GM23248 (cell line): ENCODE measurements at places on chromosomes 2 and 18. TPM values are rescaled to one million over a fixed set of nuclear protein-coding genes. Genes with fewer than 3 reads are reported as not detected.

COL4A4 gene
- 0.76 and 1.0 TPM in 2 replicates for total RNA-seq

KIF5C gene
- total RNA-seq = 0.11 and 0.13 TPM in 2 replicates

ATP5F1A gene
- 562 and 618 TPM in 2 replicates for total RNA-seq

PLCD4 gene
- total RNA-seq = 0.51 and 1.3 TPM in 2 replicates

AQP12A gene
- not detected in 2 replicates for total RNA-seq

- peak; percentile 88 for DNase-seq
Measured at GRCh38 chr2:41859615-41860514, 188.0 kb upstream of the PKDCC start.

DNA sequence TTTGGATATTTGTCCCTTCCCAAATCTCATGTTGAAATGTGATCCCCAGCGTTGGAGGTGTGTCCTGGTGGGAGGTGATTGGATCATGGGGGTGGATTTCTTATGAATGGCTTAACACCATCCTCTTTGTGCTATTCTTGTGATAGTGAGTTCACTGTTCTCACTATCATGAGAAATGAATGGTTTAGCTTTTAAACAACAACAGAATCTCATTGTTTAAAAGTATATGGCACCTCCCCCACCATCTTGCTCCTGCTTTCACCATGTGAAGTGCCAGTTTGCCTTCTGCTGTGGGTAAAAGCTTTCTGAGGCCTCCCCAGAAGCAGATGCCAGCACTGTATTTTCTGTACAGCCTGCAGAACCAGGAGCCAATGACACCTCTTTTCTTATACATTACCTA is 38.1 kb downstream of the KIAA1328 start:
- no peak for DNase-seq

DNA sequence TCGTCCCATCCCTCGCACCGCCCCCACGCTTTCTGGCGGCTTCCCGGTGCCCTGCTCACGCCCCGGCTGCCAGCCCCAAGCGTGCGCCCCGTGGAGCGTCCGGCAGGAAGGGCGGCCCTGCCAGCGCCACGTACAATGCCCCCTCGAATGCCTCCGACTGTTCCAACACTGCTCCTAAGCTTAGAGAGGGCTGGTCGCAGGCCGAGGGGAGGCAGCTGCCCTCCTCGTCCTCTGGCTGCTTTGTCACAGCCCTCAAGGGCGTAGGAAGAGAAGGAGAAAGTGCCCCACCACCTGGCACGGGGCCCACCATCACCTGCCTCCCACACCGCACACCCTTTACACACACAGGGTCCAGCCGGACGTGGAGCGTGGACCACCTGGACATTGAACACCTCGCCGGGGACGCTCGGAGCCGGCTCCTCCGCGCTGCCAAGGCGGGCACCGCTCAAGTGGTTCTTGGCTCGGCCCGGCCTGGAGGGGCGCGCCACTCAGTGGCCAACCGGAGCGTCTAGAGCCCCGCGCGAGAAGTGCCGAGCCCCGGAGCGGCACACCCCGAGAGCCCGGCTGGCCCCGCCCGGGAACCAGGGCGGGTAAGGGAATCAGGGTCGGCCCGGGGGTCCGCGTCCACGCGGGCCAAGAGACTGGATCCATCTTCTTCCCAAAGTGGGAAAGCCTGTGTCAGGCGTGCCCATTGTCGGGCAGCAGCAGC is 830 bp downstream of the DNER start:
- DNase-seq = peak; percentile 12

GRCh38 chr2:231110551-231110950 is 14.3 kb downstream of the HTR2B start:
- DNase-seq = peak; percentile 47

- no peak for DNase-seq
Measured at GRCh38 chr2:17652681-17653394, 100.8 kb downstream of the SMC6 start.

DNA sequence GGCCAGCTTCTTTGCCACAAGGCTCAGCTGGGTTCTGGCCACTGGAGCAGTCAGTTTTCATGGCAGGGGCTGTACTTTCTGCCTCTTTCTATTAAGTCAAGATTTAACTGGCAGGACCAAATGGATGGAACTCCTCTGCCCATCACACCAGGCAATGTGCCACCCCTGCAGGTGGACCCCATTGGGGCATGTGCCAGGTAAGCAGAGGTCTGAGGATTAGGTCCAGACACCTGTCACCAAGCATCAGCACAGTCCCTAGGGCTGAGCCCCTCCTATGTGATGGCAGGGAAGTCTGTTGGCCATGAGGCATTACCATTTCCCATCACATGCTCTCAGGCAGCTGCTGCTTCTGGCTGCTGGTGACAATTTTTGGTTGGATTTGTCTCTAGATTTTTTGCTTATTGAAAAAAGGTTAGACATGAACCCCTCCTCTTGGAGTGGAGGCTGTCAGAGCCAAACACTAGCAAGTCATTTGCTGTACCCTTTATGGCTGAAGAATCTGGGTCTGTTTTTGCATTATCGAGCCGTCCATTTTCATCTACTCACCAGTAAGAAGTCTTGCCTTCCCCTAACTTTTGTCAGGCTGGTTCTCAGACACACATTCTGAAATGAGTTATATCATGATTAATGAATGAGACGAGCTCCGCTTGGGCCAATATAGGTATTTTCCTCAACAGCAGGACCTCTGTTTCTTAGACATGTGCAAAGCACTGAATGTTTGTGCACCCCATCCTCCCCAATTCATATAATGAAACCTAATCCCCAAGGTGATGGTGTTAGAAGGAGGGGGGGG is 328.0 kb downstream of the TSN start:
- DNase-seq = no peak

GRCh38 chr2:200725596-200725995 is 86.1 kb upstream of the BZW1 start:
- no peak for DNase-seq

DNA sequence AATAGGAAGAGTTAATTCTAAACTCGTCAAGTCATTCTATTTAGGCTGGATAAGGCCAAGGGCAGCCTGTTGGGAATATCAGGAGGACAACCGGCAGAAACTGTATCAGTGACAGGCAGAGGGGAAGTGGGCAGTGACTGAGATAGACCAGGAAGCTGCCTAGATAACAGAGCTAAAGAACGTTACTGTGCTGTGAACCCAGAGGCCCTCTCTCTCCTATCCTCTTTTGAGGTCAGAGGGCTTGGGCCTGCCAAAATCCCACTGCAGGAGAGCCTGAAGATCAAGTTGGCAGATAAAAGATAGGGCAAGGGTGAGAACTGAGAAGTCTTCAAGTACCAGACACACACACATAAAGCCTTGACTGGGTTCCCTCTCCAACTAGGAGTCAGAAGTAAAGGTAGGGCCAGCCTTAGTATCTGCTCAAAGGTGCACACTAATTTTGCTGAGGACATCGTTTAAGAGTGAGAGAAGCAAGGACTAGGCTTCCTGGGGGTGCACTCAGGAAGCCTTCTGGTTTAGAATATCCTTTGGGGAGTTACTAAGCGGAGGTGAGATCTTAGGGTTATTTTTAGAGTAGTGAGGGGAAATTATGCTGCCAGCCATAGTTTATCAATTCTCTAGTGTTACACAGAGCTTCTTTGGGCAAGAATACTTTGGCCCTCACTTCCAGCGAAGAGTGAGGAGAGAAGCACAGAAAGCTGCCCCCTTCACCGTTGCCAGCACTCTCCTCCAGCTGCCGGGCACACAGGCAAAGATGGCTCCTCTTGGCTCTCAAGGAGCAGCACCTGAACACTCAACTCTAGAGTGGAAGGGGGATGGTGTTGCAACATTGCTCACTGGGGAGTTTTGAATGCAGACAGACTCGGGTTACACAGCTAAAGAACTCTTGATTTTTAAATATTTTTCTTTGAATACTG is 9.8 kb downstream of the CAVIN2 start:
- DNase-seq = no peak

- no peak for DNase-seq
Measured at GRCh38 chr2:118319271-118319684, 231.0 kb downstream of the INSIG2 start.

- DNase-seq = no peak
Measured at GRCh38 chr2:9018534-9018933, 15.1 kb upstream of the MBOAT2 start.

- DNase-seq = no peak
Measured at GRCh38 chr18:45290364-45290763, 324.9 kb upstream of the SLC14A2 start.

GRCh38 chr18:2087877-2088673 is 483.2 kb downstream of the METTL4 start:
- DNase-seq = no peak

DNA sequence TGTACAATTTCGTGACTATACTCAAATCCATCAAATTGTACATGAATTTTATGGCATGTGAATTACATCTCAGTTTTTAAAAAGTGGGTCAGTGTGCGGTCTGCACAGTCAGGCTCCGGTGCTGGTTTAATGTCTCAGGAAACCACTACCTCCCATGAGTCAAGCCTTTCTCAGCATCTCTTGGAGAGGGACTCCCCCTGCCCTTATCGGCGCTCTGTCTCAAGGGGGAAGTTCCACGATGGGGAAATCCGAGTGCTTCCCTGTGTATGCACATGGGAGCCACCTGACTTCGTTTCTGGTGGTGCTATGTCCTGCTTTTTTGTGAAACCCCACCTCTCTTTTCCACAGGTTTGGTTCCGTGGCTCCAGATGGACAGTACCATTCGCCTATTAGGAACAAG is 72.5 kb downstream of the ACOXL start:
- no peak for DNase-seq

DNA sequence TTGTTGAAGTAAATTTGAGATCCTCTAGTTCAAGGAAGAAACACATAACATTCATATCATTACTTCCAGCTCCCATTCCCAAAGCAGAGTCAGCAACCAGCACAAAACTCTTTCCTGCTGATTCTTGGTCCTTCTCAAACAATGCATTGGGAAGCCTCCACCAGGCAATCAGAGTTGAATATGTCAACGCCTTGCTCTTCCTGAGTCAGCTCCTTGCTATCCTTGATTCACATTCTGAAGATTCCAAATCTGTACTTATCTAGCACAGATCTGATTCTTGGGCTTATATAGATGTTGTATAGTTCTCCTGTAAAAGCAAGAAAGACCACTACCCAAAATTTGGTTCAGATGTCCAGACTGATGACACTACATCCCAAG is 29.6 kb downstream of the CFAP210 start:
- DNase-seq = peak; percentile 37

DNA sequence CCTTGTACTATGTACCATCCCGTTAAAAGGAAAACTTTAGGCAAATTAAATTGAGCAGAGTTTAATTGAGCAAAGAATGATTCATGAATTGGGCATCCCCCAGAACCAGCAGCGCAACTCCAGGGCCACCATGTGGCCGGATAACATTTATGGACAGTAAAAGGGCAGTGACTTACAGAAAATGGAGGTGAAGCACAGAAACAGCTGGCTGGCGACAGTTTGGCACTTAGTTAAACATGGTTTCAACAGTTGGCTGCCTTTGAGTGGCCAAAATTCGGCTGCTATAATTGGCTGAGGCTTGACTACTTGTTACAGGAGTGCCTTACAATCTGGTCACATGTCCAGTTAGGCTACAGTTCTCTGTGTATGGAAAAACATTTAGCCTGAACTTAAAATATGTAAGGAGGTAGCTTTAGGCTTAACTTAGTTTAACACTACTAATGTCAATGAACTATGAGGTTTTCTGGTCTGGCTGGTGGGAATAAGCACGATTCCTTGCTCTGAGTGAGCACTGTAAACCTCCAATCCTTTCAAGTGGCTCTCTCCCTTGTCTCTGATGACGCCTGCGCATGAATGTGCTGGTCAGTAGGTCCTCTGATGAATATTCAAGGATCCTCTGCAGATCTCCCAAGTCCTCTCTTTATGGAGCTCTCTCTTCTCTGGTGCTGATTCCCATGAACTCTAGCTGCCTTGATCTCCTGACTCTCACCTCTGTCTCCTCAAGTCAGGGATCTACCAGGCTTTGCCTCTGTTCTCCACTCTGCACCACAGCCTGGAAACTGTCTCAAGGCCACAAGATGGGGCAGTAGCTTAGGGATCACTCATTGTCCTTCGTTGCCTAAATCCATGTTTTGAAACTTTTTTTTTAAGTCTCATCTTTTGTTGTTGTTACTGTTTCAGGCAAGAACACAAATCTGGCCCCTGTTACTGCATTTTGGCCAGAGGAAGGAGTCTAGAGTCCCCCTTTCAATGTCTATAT is 24.4 kb upstream of the RAB31 start:
- peak; percentile 89 for DNase-seq

DNA sequence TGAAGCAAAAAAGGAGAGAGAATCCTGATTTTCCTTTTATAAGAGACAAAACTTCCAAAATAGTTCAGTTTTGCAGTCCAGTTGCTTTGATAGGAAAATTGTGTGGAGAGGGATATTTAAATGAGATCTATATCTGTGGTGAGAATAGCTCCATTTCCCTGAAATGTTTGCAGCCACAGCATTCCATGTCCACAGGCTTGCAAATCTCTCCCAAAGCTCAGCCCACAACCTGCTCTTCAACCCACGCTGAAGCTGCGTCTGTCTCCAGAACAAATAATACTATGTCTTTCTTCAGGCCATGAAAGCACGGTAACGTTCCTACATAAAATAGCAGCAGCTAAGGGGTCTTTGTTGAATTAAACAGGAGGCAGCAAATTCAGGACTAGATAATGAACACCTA is 31.8 kb downstream of the TMEM17 start:
- no peak for DNase-seq

DNA sequence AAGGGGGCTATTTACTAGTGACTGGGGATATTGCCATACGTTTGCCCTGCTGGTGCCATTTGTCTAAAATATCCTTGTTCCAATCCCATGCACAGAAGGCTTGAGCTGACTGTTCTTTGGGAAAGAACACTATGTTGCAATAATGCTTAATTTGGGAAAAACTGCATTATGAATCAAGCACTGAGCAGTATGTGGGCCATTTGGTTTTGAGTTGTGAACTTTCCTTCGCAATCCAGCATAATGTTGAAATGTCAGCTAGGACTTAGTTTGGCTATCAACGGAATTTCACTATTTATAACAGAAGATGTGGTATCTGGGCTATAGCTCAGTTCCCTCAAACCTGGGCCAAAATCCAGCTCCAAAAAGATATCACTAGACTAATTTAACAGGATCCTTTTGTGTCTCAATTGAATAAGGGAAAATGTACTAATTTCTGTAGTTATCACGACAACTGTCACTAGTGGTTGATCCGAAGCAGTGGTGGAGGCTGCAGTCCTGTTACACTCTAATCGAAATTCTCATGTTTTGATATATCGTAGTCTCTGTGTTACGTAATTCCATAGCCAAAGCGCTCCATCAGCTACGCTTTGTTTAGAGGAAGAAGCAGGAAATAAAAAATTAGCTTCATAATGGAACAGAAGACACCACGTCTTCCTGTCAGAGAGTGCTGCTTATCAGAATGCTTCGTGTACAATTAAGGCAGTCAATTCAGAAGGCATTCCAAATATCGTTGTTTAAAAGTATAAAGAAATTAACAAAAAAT is 686.8 kb upstream of the SALL3 start:
- no peak for DNase-seq

GRCh38 chr2:233980955-233981561 is 63.9 kb downstream of the TRPM8 start:
- DNase-seq = no peak

DNA sequence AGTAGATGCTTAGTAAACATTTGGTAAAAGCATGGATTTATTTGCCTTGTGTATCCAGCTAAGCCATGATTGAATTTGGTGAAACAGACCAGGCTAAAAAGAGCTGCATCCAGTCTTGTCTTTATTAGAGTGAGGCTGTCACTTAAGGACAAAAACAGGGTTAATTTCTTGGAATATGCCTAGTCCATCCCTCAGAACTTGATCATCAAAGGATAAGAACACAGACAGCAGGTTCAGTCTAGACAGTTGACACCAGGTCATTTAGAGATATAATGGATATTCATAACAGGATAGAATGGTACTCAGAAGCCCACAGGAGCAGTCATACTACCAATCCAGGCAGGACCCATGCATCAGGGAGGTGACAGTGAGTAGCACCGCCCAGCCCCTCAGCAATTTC is 434.9 kb upstream of the ST6GAL2 start:
- no peak for DNase-seq
